Stimulated activated CD4-positive, alpha-beta T cell treated with anti-CD3 and anti-CD28 coated beads, Interleukin-2, amount 100 ng/mL, for 48 hours (primary cell): ENCODE measurements at places on chromosomes 12 and 14.

GRCh38 chr12:104436790-104437189, 20.0 kb upstream of the CHST11 start:
- DNase-seq: no peak

GRCh38 chr12:24102676-24103075, 153.2 kb upstream of the SOX5 start:
- DNase-seq: no peak

- no peak for DNase-seq
Measured at GRCh38 chr12:77521508-77522115, 309.1 kb upstream of the NAV3 start.

DNA sequence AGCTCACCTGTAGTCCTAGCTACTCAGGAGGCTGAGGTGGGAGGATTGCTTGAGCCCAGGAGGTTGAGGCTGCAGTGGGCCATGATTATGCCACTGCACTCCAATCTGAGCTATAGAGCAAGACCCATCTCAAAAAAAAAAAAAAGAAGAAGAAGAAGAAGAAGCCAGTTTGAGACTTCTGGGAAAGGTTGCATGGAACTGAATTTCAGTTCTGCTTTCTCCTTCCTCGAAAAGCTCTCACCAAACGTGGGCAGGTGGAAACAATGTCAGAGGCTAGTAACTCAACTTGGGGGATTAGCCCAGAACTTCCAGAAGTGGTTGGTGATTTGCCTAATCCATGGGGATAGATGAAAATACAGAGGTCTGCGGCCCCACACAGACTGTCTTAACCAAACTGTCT, 18.7 kb downstream of the FLVCR2 start:
- no peak for DNase-seq

- DNase-seq: no peak
Measured at GRCh38 chr12:109329686-109330085, 18.0 kb upstream of the MYO1H start.

DNA sequence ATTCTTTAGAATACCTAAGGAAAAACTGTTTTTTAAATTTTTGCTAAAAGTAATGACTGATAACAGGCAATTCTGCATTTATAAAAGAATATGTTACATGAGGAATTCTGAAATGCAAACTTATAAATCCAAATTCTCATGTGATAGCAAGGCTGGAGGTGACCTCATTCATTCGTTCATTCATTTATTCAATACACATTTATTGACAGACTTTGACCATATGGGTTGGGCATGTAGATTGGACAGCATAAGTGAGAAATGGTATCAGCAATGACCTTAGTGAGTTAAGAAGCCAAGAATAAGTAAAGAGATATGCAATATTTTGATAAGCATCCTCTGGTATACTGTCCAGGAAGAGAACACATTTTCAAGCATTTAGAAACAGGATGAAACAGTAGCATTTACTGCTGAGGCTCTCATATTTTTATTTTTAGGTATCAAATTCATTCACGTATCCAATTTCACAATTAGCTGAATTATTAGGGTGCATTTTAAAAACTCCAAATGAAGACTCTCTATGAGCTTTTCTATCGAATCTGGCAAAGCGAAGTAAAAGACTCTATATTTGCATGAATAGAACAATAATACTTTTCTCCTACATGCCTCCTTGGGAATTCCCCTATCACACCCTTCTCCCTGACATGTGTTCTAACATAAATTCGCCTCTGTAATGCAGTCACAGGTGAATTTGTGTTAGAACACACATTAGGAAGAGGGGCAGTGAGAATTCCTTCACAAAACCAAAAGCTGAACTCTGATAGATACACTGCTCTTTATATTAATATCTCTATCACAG, 49.9 kb downstream of the PEBP1 start:
- DNase-seq: no peak

- no peak for DNase-seq
Measured at GRCh38 chr14:105460116-105460515, 14.5 kb upstream of the CRIP2 start.

DNA sequence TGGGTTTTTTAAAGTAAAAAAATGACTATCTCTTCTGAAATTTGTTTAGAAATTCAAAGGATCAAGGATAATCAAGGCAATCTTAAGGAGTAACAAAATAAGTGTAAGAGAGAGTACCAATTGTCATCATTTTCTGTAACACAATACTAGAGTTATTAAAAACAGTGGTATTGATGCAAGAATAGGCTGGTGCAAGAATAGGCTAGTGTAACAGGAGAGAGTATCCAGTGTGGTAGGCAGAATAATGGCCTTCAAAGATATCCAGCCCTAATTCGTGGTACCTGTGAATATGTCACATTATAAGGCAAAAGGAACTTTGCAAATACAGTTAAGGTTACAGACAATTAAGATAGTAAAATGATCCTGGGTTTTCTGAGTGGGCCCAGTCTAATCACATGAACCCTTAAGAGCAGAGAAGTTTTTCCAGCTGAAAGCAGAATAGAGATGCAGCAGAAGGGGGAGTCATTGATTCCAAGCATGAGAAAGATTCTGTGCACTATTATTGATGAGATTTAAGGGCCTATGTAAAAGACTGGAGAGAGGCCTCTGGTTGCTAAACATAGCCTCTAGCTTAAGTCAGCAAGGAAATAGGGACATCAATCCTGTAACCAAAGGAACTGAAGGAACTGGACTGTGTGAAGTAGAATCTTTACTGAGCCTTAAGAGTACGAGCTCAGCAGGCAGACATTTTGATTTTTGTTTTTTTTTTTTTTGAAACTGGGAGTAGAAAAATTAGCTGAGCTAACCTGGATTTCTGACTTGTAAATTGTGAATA, 134.1 kb downstream of the GPHN start:
- no peak for DNase-seq
